ENCODE measurements at places on chromosomes 5 and 9.

DNA sequence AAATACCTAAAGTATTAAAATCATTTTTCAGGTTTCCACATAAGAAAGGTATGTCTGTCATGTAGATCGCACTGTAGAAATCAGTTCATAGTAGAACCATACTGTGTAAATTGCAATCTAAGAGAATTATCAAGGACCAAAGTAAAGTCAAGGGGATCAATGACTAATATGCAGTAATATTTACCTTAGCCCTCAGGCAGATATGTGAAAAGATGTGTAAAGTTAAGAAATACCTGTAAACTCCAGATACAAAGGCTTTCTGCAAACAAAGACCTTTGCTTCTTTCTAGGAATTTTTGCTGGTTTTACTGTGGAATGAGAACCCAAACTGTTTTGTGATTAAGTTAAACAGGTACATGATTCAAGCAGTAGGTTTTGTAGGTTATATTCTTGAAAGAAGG lies 11.6 kb downstream of the POLK start:
- DNase-seq: no peak

- DNase-seq: no peak
Observed at GRCh38 chr5:83099445-83099844, 22.1 kb downstream of the XRCC4 start.

GRCh38 chr5:171149772-171150171 lies 159.3 kb upstream of the TLX3 start:
- DNase-seq: peak; percentile 89

DNA sequence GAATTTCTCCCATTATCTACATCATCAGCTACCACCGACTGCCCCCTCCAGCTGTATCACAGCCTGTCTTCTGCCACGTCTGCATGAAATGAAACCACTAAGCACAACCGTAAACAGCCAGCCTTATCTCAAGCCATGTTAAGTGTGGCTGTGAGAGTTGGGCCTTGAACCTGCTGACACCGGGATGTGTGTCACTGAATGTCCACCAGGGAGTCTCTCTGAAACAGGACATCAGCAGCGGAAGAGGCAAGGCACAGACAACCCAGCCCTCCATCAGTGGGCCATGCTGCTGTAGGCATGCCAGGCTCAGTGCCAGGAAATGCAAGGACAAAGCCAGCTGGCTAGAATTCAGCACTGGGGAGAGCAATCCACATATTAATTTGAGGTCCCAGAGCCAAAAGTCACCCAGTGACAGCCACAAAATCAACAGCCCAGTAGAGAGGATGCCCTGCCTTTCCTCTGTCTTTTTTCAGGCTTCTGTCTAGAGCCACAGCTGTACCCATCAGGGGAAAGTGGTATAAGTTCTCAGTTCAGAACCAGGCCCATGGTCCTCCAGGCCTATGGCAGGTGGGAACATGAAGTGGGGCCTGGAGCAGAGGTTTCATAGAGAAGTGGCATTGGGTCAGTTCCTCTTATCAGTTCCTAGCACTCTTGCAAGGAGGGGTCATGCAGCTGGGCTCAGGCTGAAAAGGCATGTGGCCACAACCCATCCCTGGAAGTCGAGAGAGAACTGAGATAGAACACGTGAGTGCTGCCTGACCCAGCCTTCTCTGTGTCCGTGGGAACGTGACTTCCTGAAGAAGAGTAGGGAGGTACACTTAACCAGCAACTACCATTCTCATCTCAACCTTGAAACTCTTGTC lies 199.4 kb downstream of the ESM1 start:
- peak; percentile 26 for DNase-seq

DNA sequence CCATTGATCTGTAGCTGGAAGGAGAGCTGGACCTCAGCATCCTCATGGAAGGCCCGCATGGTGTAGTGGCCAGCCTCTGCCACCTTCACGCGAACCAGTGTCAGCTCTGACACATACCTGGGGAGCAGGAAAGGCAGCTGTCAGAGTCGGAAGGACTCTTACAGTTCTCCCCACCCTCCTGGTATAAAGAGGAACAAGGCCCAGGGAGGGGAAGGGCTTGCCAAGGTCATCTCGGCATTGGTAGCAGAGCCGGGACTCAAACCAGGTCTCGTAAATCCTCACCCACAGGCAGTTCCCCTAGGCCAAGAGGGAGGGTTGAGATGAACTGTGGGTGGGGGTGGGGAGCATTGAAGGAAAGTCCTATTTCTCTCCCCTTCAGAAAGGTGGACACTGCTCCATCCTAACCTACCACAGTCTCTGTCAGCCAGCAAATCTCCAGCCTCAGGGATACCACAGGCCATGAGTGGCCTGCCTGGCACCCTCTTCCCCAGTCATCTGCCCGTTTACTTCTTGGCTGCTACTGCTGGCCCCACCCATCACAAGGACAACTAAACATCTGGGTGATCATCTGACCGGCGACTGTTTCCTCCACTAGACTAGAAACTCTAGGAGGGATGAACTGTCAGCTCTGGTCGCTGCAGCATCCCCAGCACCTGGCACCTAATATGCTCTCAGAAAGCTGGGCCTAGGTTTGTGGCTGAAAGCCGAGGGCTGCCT lies 23.5 kb downstream of the PDGFRB start:
- no peak for DNase-seq

DNA sequence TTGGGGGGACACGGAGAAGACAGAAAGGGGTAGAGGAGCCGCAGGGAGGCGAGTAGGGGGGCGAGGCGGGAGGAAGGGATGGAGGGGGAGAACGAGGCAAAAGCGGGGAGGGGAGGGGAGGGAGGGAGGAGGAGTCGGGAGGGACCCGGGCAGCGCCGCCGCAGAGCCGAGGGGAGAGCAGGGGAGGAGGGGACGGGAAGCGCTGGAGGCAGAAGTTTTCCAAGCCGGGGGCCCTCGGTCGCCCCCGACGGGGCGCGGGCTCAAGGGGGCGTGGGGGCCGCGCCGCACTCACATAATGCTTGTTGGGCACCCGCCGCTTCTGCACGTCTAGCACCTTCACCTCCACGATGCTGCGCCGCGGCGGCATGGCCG lies 353 bp downstream of the SH3PXD2B start:
- peak; percentile 63 for DNase-seq

DNA sequence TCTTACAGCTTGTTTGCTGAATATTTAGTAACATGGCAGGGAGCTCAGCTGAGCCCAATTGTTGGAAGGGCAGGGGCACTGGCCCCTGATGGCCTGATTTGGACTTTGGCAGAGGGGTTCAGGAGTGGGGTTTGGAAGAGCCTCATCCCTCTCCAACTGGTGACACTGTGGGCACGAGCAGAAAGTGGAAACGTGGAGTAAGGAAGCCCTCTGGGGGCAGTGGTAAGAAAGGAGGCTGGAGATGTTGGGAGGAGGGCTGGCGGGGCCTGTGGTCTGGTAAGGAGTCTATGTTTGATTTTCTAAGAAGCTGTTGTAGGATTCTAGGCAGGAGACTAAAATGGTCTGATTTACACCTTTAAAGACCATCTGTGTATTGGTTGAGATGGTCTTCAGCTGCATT lies 208.9 kb downstream of the HSPA4 start:
- peak; percentile 31 for DNase-seq

GRCh38 chr5:138653502-138653901 lies 78.3 kb upstream of the HSPA9 start:
- peak; percentile 67 for DNase-seq

Measured in NCI-H69 (cell line).